ENCODE measurements at places on chromosomes 3 and 15. TPM values are rescaled to one million over a fixed set of nuclear protein-coding genes. Genes with fewer than 3 reads are reported as not detected.

DNA sequence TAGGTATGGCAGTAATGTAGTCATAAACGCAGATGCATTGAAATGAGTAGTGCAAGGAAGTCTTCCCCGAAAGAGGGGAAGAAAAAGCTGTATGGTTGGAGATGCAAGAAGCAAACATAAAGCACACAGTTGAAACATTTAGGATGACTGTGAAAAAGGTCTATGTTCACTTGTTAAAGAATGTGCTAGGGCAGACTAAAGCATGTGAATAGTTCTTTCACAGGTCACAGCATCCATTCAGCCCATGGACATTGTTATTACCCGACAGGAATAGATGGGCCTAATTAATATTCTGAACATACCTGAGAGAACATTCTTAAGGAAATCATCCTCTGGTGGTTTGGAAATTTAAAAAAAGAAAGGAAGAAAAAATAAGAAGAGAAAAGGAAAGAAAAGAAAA is 595.2 kb downstream of the ZIC1 start:
- DNase-seq = no peak

The LMAN1L gene
- total RNA-seq = 4.9 TPM

The BFSP2 gene
- total RNA-seq = not detected

The RBM15B gene
- 25.7 TPM for total RNA-seq

The GABRB3 gene
- not detected for total RNA-seq

The HYAL1 gene
- 0.25 TPM for total RNA-seq

DNA sequence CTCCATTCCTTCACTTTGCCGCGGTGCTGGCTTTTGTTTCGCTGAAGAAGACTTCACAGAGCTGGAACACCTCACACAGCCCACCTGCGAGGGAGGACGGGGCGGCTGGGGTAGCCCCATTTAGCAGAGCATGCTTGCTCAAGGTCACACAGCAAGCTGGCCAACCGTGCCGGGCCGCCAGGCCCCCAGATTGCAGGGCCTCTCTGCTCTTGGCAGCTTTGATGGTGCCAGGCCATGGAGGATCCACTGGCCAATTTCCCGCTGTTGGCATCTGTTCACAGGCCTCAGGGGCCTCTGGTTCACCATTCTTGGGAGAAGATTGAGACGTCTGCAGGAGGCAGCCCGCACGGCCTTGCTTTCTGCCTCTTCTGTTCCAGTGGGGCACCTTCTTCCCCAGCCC is 77.9 kb upstream of the LINGO1 start:
- no peak for DNase-seq

GRCh38 chr3:160755776-160756304 is at the start of gene PPM1L:
Gene PPM1L, plus strand, starts transcription at chr3:160756231.
- DNase-seq = peak; percentile 77

The TEX55 gene
- total RNA-seq = not detected

- DNase-seq = no peak
These were observed 20.1 kb downstream of the GTF2E1 start for GRCh38 chr3:120762615-120763014.

The PLA2G4F gene
- total RNA-seq = not detected

The CCDC9B gene
- 0.47 TPM for total RNA-seq

The EPHB1 gene
- total RNA-seq = 0.62 TPM

- no peak for DNase-seq
These were observed 31.2 kb upstream of the ADAMTS9 start for GRCh38 chr3:64718976-64719375.

GRCh38 chr3:76387000-76387399 is 601.7 kb upstream of the ZNF717 start:
- DNase-seq = no peak

- no peak for DNase-seq
These were observed 42.8 kb downstream of the SEMA3G start for GRCh38 chr3:52402101-52402521.

The KBTBD8 gene
- 16.0 TPM for total RNA-seq

The KCNAB1 gene
- not detected for total RNA-seq

The HEG1 gene
- total RNA-seq = 14.6 TPM

DNA sequence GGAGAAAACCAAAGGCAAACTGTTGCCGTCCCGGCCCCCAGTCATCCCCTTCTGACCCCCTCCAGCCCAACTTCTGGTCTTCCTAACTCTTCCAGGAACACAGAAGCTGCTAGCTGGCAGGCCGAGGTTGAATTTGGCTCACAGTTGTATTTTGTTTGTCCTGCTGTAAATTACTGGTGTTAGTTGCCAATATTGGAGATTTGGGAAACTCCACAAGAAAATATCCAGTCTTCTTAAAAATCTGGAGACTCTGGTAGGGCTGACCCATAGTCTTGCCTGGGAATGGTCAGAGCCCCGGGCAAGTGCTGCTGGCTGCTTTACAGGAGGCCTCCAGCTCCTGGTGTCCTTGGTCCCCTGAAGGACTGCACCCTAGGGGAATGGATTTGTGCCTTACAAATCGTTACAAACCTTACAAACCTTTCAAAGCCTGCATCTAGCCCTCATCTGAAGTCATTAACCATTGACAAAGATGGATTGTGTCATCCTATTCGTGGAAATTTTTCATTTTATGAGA is 112.0 kb upstream of the MCTP2 start:
- DNase-seq = no peak

The TRPM7 gene
- total RNA-seq = 64.0 TPM

The RTP3 gene
- not detected for total RNA-seq

- DNase-seq = no peak
These were observed 33.8 kb upstream of the SUCLG2 start for GRCh38 chr3:67688231-67688630.

DNA sequence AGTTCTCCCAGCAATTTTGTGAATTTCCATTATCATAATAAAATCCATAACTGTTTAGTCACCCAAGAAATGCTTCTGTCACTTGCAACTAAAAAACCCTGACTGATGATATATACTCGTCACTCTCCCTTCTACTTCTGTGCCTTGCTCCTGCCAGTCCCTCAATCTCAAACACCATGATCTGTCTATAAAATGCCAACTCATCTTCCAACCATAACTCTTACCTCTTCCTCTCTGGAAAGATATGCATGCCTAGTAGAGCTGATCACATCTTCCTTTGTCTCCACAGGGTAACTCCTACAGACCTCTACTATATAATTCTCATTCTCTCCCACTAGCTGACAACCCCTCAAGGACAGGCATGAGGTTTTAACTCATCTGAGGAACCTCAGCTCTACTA is 5.2 kb upstream of the VEPH1 start:
- DNase-seq = no peak

GRCh38 chr15:55270291-55270690 is 19.3 kb downstream of the RAB27A start:
- DNase-seq = no peak

DNA sequence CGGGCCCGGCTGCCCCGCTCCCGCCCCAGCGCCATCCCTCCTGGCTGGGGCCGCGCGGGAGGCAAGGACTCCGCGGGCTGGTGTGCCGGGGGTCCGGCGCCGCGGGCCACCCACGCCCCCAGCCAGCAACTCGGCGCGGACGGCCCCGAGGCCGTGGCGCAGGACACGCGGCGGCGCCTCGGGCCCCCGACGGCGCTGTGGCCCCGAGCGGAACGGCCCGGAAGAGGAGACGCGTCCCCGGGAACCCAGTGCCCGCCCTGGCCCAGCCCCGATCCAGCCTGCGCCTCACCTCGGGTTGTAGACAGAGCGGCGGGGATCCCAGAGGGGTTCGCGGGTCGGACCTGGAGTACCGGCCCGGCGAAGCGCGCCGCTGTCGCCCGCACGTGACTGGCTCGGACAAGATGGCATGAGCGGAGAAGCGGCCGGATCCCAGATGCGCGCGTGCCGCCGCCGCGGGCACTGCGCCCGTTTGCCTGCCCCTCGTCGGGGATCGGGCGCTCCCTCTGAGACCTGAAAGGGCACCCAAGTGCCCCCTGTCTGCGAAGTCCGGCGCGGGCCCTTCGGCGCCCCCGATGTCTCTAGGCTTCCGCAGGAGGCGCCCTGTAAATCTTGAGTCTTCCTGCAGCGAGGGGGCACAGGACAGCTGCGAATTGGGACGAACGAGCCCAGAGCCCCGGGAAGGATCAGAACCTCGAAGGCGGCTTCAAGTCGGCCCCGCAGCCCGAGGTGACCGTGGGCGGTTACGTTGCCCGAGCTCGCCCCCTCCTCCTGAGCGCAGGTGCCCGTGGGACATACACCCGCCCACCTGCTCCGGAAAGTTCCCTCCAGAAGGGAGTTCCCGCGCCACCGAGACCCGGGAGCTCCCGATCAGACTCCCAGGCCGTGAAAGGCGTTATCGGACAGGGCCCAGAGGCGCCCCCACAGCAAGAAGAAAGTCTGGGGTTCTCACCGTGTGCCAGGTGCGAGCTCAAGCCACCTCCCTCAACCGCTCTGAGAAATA is 598 bp upstream of the SFMBT1 start:
- peak; percentile 70 for DNase-seq

The RETNLB gene
- total RNA-seq = not detected

- DNase-seq = no peak
These were observed 657.0 kb upstream of the NAALADL2 start for GRCh38 chr3:174202116-174202515.

GRCh38 chr3:15477951-15478639 is 43.4 kb downstream of the COLQ start:
- DNase-seq = no peak

- DNase-seq = no peak
These were observed 217.5 kb upstream of the ROPN1 start for GRCh38 chr3:124209426-124209825.

The SAMMSON gene
- not detected for total RNA-seq

The NR1I2 gene
- total RNA-seq = not detected

GRCh38 chr3:12963231-12963896 is 109.9 kb downstream of the IQSEC1 start:
- no peak for DNase-seq

DNA sequence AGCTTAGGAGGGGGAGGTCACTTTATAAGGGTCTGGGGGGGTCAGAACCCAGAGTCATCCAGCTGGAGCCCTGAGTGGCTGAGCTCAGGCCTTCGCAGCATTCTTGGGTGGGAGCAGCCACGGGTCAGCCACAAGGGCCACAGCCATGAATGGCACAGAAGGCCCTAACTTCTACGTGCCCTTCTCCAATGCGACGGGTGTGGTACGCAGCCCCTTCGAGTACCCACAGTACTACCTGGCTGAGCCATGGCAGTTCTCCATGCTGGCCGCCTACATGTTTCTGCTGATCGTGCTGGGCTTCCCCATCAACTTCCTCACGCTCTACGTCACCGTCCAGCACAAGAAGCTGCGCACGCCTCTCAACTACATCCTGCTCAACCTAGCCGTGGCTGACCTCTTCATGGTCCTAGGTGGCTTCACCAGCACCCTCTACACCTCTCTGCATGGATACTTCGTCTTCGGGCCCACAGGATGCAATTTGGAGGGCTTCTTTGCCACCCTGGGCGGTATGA is at the start of gene RHO:
Gene RHO (plus strand): TSS at position 51 of the 512 bp plus-strand sequence. CDS start 95 bp downstream, at position 146.
- DNase-seq = no peak

- DNase-seq = no peak
These were observed at the start of gene IGSF11 for GRCh38 chr3:119034256-119035013. Gene IGSF11, minus strand, starts transcription at chr3:119034846. Its CDS starts 264 bp downstream, at chr3:119034582.

The ARHGAP31 gene
- total RNA-seq = 64.6 TPM

The PKM gene
- 3,912 TPM for total RNA-seq

The SCG5 gene
- 3.8 TPM for total RNA-seq

DNA sequence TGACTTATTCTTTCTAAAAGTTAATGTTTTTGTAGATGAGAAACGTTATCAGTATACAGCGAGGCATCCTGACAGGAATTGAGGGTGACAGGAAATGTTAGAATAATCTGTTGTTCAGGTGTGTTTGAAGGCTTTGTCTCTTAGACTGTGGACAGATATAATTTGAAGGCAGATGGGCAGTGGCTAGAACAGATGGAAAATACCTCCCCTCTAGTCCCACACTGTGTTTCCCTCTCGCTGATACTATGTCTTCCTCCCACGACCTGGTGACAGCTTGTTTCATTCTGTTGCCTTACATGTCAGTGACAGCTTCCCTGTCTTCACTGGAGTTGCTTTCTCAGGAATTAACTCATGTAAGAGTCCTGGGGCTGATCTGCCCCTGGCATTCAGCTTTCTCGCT is 125.3 kb downstream of the MYRIP start:
- no peak for DNase-seq

The DPPA4 gene
- total RNA-seq = 0.61 TPM

DNA sequence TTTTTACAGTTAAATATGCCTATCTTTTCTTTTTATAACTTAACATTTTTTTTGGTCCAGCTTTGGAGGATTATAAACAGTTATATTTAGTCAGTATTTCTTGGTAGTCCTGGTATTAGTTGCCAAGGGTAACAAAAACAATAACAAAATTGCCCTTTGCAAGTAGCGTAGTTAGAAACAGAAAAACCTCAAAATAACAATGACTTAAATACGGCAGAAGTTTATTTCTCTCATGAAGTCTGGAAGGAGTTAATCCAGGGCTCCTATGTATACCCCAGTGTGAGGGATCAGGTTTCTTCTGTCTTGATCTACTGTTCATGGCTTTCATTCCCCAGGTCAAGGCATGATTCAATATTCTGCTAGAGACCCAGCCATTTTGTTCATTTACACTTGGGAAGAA is 14.1 kb upstream of the MYH15 start:
- DNase-seq = no peak

The SLC38A3 gene
- not detected for total RNA-seq

All from natural killer cell treated with Interleukin-12 subunit alpha and Interleukin-12 subunit beta and Interleukin-15 and Interleukin-18, amount 100 ng/mL, for 72 hours (primary cell).